ENCODE measurements at places on chromosomes 6 and 20.

GRCh38 chr6:21279619-21280018 lies 313.9 kb upstream of the SOX4 start:
- no peaks in the 10 kb centered on the region for H3K27me3 ChIP-seq
- no peaks in the 10 kb centered on the region for H3K4me1 ChIP-seq
- no peak overlapping the region for H3K4me3 ChIP-seq
- DNase-seq: no peak
- H3K36me3 ChIP-seq: no peaks in the 10 kb centered on the region

- no peaks in the 10 kb centered on the region for H3K36me3 ChIP-seq
- no peak overlapping the region for H3K4me3 ChIP-seq
- peaks cover 9% of the 10 kb centered on the region for H3K4me1 ChIP-seq
Observed at GRCh38 chr20:8837396-8837795, 231.5 kb upstream of the PLCB4 start.

- H3K4me1 ChIP-seq: peaks cover 14% of the 10 kb centered on the region
- H3K27ac ChIP-seq: peak overlapping the region; percentile 84
- no peaks in the 10 kb centered on the region for H3K36me3 ChIP-seq
- H3K4me3 ChIP-seq: peak overlapping the region; percentile 72
- H3K27me3 ChIP-seq: peaks cover 6% of the 10 kb centered on the region
Observed at GRCh38 chr6:37102299-37103168, 67.4 kb upstream of the PIM1 start.

DNA sequence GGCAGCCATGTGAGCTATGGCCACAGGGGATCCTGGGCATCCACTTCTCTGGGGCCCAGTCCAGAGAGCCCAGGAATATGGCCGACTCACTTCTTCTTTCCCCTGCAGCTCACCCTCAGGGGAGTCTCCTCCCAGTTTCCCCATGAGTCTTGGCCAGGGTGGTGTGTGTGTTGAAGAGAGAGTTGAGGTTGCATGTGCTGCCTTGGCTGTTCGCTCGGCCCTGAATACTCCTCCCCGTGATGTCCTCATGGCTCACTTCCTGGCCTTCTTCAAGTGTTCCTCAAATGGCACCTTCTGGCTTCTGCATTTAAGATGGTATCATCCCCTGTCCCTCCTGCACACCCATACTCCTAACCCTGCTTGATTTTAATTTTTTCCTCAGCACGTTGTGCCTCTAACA lies 3.2 kb upstream of the TREML1 start:
- H3K4me3 ChIP-seq: no peak overlapping the region
- H3K36me3 ChIP-seq: no peaks in the 10 kb centered on the region
- no peaks in the 10 kb centered on the region for H3K27me3 ChIP-seq
- H3K27ac ChIP-seq: no peak overlapping the region
- H3K4me1 ChIP-seq: no peaks in the 10 kb centered on the region

DNA sequence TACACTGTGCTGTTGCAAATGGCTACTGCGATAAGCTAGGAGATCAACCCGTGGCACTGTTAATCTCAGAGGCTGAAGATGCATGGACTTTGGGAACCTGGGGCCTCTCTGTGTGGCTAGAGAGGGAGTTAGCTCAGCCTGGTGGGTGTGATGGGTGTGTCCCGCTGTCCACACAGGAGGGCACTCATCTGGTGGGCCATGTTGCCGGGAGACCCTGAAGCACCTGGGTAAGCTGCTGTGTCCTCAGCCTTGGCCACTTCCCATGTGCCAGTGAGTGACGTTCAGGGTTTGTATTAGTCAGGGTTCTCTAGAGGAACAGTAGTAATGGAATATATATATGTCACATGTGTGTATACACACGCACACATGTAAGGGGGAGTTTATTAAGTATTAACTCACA lies 132.7 kb downstream of the ERMARD start:
- no peaks in the 10 kb centered on the region for H3K27me3 ChIP-seq
- H3K4me3 ChIP-seq: no peak overlapping the region
- H3K36me3 ChIP-seq: no peaks in the 10 kb centered on the region
- DNase-seq: peak; percentile 26
- no peaks in the 10 kb centered on the region for H3K4me1 ChIP-seq
